ENCODE measurements at places on chromosomes 3 and 15. TPM values are rescaled to one million over a fixed set of nuclear protein-coding genes. Genes with fewer than 3 reads are reported as not detected.

GRCh38 chr3:120438665-120439370 lies 12.0 kb downstream of the FSTL1 start:
- peak overlapping the region; percentile 47 for H3K27ac ChIP-seq
- H3K4me1 ChIP-seq, result peaks cover 11% of the 10 kb centered on the region
- H3K36me3 ChIP-seq, result peaks cover 4% of the 10 kb centered on the region
- peak; percentile 68 for DNase-seq
- H3K4me3 ChIP-seq, result no peak overlapping the region
- H3K27me3 ChIP-seq, result no peaks in the 10 kb centered on the region

- DNase-seq, result peak; percentile 61
- no peaks in the 10 kb centered on the region for H3K36me3 ChIP-seq
- no peak overlapping the region for H3K27ac ChIP-seq
- peaks cover 8% of the 10 kb centered on the region for H3K4me1 ChIP-seq
Measured at GRCh38 chr3:46705022-46705530, 3.9 kb downstream of the TMIE start.

The SLC24A1 gene
- 12.1 TPM for polyA plus RNA-seq

The CACNA1D gene
- polyA plus RNA-seq, result 58.2 TPM

The CLDN18 gene
- polyA plus RNA-seq, result 4.1 TPM

- H3K27ac ChIP-seq, result no peak overlapping the region
- H3K27me3 ChIP-seq, result no peaks in the 10 kb centered on the region
- H3K4me3 ChIP-seq, result no peak overlapping the region
Measured at GRCh38 chr15:79501086-79501485, 69.0 kb downstream of the MINAR1 start.

The COL6A5 gene
- 2.2 TPM for polyA plus RNA-seq

DNA sequence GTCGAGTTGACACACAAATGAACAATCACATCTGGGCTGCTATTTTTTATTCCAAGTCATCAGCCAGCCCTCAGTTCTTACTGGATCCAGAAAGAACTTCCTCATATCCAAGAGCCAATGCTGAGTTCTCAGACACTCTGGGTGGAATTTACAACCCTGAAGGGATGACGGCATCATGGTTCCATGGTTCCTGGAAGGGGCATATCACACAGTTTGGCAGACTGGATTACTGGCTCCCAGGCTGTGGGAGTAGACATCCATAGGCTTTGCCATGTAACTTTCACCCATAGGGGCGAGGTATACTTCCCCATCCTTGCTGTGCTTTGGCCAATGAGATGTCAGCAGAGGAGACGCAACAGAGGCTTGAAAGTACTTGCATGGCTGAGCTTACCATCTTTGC lies 26.9 kb upstream of the KBTBD12 start:
- no peak for DNase-seq
- no peaks in the 10 kb centered on the region for H3K27me3 ChIP-seq
- H3K4me3 ChIP-seq, result no peak overlapping the region
- H3K27ac ChIP-seq, result no peak overlapping the region

DNA sequence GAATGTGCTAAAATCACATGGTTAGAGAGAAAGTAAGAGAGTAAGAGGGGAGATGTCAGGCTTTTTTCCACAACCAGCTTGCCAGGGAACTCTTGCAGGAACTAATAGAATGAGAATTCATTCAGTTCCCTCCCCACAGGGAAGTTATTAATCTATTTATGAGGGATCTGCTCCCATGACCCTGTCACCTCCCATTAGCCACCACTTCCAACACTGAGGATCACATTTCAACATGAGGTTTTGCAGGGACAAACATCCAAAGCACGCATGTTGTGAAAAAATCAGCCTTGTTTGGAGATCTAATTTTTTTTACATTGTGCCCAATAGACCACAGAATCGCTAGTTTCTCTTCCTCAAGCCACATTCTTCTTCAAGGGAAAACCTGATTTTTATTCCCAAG lies 904.0 kb downstream of the TBL1XR1 start:
- no peak overlapping the region for H3K27ac ChIP-seq
- H3K36me3 ChIP-seq, result no peaks in the 10 kb centered on the region
- H3K27me3 ChIP-seq, result no peaks in the 10 kb centered on the region
- no peak overlapping the region for H3K4me3 ChIP-seq

The RTP4 gene
- 15.8 TPM for polyA plus RNA-seq

The CTXND1 gene
- 0.70 TPM for polyA plus RNA-seq

- H3K36me3 ChIP-seq, result no peaks in the 10 kb centered on the region
- no peaks in the 10 kb centered on the region for H3K4me1 ChIP-seq
- no peak for DNase-seq
- no peak overlapping the region for H3K4me3 ChIP-seq
- peaks cover 16% of the 10 kb centered on the region for H3K27me3 ChIP-seq
Measured at GRCh38 chr15:99073008-99073717, 31.7 kb upstream of the SYNM start.

The GJD2 gene
- polyA plus RNA-seq, result 0.09 TPM

DNA sequence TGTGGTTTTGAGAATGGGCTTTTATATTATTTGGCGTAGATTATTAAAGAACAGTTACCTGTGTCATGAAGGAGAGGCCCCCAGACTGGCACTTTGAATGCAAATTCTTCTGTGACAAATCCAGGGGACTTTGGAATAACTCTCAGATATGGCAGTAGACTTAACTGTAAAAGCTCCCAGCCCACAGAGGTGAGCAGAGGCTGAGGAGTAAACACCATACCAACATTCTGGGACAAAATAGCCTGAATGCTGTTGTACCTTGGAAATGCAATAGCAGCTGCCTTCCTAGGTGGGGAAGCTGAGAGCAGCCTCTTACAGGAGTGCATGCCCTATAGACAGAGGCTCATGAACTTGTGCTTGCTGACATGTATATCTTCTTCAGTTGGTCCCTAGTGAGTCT lies 187.6 kb upstream of the CTDSPL start:
- DNase-seq, result peak; percentile 69
- no peaks in the 10 kb centered on the region for H3K27me3 ChIP-seq
- no peak overlapping the region for H3K4me3 ChIP-seq
- H3K36me3 ChIP-seq, result no peaks in the 10 kb centered on the region

DNA sequence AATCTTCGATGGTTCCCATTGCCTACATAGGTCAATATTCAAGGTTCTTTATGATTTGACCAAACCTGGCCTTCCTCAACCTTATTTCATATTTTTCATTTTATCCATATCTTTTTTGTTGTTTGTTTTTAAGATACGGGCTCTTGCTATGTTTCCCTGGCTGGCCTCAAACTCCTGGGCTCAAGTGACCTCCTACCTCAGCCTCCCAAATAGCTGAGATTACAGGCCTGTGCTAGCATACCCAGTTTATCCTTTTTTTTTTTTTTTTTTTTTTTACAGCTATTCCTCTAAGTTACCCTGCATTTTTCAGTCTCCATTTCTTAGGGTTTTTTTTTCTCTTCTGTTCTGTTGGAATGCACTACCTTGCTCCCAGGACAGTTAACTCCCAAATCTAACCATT lies 14.5 kb downstream of the ZNF609 start:
- no peak for DNase-seq
- no peaks in the 10 kb centered on the region for H3K27me3 ChIP-seq
- H3K27ac ChIP-seq, result no peak overlapping the region
- peaks cover 7% of the 10 kb centered on the region for H3K36me3 ChIP-seq
- no peaks in the 10 kb centered on the region for H3K4me1 ChIP-seq

- H3K4me3 ChIP-seq, result no peak overlapping the region
- H3K36me3 ChIP-seq, result peaks cover 50% of the 10 kb centered on the region
- no peak for DNase-seq
- no peak overlapping the region for H3K27ac ChIP-seq
- H3K27me3 ChIP-seq, result no peaks in the 10 kb centered on the region
Measured at GRCh38 chr3:197874064-197874463, 75.9 kb upstream of the RPL35A start.

DNA sequence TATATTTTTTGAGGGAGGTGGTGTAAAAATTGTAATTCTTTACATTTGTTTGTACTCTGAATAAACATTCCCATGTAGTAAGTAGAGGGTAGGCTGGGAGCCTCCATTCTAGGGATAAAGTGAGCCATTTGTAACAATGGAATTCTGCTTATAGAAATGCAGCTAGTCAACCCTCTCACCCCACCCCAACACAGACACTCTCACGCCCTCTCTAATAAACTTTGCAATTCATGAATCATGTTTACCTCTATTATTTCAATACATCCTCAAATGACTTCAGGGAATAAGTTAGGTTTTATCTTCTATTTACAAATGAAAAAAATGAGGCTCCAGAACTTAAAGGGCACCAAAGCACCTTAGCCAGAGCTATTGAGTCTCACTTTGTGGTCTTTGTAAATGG lies 56.5 kb upstream of the PDZRN3 start:
- no peaks in the 10 kb centered on the region for H3K27me3 ChIP-seq
- no peak overlapping the region for H3K27ac ChIP-seq
- no peak for DNase-seq

All from large intestine (tissue), 12 donors.